PC-3 (cell line): ENCODE measurements at places on chromosomes 16 and 17. TPM values are rescaled to one million over a fixed set of nuclear protein-coding genes. Genes with fewer than 3 reads are reported as not detected.

Gene ZP2
- not detected in 2 replicates for total RNA-seq

DNA sequence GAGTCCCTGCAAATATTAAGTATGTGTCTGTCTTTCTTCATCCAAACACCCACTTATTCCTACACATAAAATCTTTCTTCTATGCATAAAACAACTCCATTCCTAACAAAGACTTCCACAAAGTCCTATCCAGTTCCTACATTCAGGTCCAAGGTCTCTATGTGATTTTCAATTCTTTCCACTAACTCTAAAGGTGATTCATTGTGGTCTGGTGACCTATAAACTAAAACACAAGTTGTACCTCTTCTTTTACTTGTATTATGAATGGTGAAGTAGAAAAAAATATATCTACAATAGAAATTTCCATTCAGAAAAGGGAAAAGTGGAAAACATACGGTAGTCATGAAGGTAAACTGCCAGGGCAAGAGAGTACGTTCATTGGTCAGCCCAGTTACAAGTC lies 56.6 kb downstream of the USP32 start:
- peak; percentile 20 for DNase-seq

- DNase-seq = no peak
Measured at GRCh38 chr16:50061326-50061725, 4.4 kb upstream of the HEATR3 start.

Gene SLC6A2
- total RNA-seq = not detected in 2 replicates

DNA sequence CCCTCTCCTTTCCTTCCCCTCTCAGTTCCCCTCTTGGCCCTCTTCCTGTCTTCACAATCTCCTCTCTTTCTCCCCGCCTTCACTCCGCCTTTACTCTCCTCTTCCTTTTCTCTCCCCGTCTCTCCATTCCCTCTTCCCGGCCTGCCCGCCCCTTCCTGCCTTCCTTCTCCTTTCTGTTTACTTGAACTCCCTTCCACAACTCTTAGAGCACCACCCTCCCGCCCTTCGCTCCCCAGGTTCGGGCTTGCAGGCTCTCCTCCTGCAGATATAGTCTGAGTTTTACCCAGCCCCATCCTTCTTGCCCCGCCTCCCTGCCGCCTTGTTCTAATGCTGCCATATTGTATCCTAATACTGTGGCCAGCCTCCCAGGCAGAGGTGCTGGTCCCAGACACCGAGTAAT lies 201.5 kb upstream of the N4BP1 start:
- DNase-seq = no peak
